ENCODE measurements at places on chromosomes 2 and 18.
A peak's percentile ranks its signal among the peaks of the same experiment; 100 is the strongest.

GRCh38 chr2:106296182-106296815 lies 102.2 kb upstream of the UXS1 start:
- DNase-seq: no peak

- no peak for DNase-seq
These were observed 129.8 kb downstream of the RAPGEF4 start for GRCh38 chr2:172865422-172865821.

DNA sequence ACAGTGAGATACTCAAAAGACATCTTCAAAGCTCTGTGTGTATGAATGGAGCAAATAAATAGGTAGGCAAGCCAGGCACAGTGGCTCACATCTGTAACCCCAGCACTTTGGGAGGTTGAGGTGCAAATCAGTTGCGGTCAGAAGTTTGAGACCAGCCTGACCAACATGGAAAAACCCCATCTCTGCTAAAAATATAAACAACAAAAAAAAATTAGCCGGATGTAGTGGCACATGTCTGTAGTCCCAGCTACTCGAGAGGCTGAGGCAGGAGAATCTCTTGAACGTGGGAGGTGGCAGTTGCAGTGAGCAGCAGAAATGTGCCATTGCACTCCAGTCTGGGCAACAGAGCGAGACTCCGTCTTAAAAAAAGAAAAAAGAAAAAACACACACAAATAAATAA lies 945.1 kb upstream of the PIK3C3 start:
- DNase-seq: no peak

DNA sequence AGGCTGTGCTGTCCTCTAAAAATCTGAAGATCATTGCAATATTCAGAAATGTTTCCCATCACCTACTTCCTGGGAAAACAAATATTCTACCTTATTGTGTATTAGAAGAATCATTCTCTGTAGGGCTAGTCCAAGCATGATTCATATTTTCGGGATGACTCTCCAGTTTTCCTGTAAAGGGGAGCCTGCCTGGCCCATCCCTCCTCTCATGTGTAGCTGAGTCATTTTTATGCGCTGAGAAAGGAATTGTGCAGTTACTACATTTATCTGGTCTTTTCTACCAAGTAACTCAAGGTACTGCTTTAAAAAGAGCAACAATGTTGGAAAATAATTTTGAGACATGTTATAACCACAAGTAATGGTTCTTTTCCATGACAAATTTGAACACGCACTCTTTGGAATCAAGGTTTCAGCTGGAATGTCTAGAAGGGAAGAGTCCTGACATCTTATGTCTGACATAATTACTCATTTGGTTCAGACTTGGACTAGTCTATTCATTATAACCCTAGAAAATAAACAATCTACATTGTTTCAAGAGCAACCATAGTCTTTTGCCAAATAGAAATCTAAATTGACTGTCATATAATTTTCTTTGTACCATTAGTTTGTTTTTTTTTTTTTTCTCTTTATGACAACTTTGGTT lies 6.6 kb downstream of the DSG3 start:
- peak; percentile 66 for DNase-seq

- DNase-seq: peak; percentile 53
These were observed 62.1 kb upstream of the NPAS2 start for GRCh38 chr2:100757621-100758394.

DNA sequence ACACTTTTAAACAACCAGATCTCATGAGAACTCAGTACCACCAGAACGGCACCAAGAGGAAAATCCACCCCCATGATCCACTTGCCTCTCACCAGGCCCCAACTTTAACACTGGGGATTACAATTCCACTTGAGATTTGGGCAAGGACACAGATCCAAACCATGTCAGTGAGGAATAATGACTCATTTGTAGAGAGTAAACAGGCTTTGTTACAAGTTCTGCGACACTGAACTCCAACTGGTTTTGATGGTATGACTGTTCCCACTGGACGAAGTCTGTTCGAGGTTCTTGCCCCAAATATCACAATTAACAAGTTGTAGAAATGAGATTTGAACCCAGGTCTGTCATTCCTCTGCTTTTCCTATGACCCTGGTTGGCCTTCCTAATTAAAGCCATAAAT lies 718.1 kb upstream of the ID2 start:
- DNase-seq: no peak

GRCh38 chr18:67550872-67551520 lies 34.5 kb upstream of the DSEL start:
- no peak for DNase-seq

- no peak for DNase-seq
These were observed 36.6 kb downstream of the ZDBF2 start for GRCh38 chr2:206311026-206311425.

DNA sequence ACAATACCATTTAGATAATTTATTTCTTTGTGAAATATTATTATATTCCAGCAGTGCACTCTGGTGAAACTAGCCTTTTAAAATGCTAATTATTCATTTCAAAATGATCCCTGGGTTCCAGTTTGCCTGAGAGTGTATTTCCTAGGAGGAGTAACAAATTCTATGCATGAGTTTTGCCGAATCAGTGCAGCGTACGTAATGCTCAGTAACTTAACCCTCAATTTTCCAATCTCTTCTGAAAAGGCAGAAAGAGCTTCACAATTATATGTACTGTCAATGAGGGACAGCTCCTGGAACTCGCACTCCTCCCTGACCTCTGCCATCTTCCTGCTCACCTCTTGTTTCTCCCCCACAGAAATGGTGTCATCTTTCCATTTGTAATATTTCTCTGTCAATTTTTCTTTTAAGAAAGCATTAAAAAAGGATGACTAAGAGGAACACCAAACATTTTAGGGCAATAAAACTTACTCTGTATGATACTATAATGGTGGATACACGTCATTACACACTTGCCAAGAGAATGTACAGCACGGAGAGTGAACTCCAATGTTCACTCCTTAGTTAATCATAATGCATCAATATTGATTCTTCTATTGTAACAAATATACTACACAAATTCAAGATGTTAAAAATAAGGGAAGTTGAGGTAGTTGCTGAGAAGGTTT lies 25.7 kb upstream of the XIRP2 start:
- DNase-seq: no peak

DNA sequence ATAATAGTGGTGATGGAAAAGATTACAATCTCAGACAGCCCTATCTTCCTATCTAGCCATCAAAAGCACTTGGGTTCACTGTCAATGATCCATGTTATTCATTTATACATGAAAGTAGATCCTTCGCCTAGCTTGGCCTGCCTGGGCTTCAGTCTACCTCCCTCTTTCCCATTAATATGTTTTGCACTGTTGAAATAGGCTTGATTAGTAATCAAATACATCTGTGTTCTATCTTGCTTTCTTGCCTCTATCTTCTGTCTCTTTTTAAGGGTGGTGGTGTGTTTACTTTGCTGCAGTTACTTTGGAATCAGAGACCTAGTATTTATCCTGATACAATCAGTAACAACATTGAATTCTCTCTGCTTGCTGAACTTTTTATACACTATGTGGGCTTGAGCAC lies 521.2 kb downstream of the TNS1 start:
- DNase-seq: no peak

- DNase-seq: no peak
These were observed 403.1 kb downstream of the IRS1 start for GRCh38 chr2:226396541-226396940.

- DNase-seq: peak; percentile 55
These were observed 58.7 kb downstream of the IL1RL2 start for GRCh38 chr2:102245266-102246151.

GRCh38 chr2:42125841-42126594 lies 43.1 kb upstream of the EML4 start:
- no peak for DNase-seq

- peak; percentile 42 for DNase-seq
These were observed 67.3 kb upstream of the UPP2 start for GRCh38 chr2:158034198-158034866.

DNA sequence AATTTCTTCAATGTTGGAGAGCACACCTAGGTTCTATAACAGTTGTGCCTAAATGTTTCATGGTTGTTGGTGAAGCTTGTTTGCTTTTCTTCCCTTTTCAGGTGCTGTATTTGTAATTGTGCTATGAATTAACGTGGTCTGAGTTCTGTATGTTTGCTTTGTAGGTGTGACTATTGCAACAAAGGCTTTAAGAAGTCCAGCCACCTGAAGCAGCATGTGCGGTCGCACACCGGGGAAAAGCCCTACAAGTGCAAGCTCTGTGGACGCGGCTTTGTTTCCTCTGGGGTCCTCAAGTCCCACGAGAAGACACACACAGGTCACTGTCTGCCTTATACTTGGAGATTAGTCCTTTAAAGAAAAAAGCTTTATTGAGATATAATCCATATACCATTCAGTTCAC lies 91.2 kb downstream of the ZNF236 start:
- DNase-seq: no peak

DNA sequence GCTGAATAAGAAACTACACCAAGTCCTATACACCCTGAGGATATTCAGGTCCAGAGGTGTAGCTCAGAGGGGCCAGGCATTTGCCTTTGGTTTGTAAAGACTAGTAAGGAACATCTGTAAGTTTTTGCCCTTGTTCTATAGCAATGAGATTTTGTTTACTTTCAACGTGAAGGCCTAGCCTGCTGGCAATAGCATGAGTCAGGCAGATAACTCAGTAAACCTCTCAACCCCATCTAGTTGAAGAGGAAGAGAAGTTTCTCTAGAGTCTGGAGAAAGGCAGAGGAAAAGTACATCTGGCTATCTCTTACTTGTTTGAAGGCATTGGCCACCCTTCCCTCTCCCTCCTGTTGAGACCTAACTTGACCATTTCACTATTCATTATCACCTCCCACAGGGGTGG lies 70.3 kb upstream of the ZNF521 start:
- DNase-seq: no peak

DNA sequence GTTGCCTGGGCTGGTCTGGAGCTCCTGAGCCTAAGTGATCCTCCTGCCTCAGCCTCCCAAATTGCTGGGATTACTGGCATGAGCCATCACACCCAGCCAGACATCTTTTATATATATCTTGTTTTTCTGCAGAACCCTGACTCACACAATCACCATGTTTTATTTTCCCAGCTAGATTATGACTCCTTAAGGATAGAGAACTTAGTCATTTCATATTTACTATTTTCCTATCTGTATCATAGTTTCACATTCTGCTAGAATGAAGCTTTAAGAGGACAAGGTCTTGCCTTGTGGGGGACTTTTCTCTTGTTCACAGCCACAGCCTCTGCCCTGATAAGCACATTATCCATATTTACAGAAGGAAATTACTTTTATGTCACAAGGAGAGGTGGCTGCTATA lies 73.9 kb downstream of the LBH start:
- no peak for DNase-seq

- DNase-seq: peak; percentile 81
These were observed 104.3 kb upstream of the ST6GAL2 start for GRCh38 chr2:106990297-106990696.

DNA sequence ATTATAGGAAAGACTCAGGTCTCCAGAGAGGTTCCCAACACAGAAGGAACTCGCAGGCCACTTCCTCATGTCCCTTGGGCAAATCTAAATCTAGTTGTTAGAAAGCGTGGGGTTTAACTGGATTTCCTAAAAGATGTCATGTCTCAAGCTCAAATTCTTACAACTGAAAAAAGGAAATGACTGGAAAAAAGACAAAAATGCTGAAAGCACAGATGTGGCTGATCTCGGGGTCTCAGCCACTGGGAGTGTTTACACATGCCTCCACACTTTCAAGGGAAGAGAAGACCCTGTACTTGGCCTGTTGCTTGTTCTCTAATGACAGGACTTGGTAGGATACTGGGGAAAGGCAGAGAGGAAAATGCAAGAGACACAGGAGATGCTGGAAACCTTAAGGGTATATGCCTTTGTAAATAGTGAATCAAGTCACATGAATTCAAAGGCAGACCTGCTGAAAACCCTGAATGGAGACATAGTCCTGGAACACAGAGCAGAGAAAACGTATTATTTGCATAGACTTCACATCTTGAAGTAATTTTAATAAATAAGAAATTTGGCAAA lies 160.9 kb upstream of the MEIS1 start:
- no peak for DNase-seq

DNA sequence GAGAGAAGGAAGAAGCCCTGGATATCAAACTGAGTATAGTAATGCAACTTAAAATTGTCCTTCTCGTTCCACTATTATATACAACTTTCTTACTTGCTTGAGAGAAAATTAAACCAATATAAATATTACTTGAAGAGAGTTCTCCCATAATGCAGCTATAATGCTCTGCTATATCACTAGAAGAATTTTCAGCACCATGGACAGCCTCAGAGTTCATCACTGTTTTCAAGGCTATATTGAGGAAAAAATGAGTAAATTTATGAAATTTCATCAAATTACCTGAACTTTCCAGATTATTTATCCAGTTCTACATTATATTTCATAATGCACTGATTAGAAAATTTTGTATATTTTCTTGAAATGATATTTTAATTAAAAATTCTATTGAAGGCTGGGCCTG lies 1053.5 kb upstream of the FAM98A start:
- peak; percentile 12 for DNase-seq

- no peak for DNase-seq
These were observed 64.5 kb downstream of the CACNB4 start for GRCh38 chr2:152034257-152034801.

DNA sequence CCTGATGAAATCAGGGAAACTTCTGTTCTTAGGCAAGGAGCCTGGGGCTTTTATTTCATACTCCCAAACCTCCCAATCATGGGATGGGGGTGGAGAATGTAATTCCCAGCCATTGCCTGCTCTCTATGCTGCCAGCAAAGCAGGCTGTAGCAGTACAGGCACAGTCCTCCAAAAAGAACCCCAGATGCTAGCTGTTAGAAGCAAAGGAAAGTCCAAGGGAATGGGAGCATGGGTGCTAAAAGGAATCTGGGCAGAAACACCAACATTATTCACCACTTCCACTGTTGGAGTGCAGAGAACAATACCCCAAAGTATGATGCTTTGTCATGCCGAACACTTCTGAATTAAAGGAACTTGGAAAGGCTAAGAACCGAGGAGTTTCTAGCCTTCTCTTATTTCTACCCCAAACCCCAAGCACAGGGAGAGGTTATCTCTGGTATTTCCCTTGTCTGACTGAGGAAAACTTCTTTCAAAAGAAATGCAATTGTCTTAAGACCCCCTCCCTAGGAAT lies 24.7 kb downstream of the MDH1 start:
- DNase-seq: no peak

DNA sequence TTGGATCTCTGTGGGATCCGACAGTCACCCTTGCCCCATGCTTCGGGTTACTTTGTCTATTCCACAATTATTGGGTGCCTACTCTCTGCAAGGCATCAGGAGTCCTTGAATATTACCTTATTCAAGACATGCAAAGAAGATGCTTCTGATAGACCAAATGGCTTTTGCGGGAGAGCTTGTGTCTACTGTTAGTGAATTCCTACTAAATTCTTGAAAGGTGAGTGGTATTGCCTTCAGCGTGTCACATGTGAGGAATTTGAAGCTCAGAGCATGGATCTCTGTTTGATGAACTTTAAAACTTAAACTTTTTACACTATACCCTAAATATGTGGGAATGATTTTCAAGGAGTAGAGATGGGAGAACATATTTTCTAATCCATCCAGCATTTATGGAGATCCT lies 184.4 kb downstream of the LTBP1 start:
- no peak for DNase-seq

DNA sequence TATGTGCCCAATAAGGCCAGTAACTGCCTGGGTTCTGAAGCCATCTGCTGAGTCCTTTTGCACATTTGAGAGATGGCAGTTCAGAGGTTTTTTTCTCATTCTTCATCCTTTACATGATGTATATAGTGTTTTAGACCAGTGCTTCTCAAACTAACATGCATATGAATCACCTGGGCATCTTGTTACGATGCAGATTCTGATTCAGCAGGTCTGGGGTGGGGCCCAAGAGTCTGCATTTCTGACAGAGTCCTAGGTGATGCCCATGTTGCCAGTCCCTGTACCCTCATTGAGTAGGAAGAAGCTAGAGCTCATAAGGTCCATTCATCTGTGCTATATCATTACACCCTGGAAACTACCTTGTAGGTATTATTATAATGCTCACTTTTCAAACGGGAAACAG lies 3.8 kb downstream of the SMYD5 start:
- DNase-seq: no peak

Data from astrocyte of the cerebellum (primary cell).